SK-N-MC (cell line): ENCODE measurements at places on chromosomes 3 and 15.

DNA sequence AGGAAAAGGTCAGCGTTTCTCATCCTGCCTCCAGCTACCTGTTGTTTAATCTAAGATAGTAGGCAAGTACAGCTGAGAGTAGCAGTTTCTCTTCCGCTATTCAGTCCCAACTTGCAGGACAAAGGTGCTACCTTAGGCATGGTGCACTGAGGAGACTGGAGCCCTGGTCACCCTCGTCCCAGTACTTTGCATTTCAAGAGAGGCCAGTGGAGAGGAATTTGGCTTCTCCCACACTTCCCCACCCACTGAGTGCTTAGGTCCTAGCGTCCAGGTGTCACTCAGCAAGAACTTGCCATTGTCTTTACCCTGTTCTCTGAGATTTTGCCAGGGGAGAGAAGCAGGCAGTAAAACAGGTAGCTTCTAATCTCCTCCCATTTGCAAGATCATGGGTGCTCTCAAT, 12.5 kb upstream of the RPN1 start:
- DNase-seq: no peak

GRCh38 chr3:124826703-124827102, 60.5 kb downstream of the ITGB5 start:
- DNase-seq: no peak

DNA sequence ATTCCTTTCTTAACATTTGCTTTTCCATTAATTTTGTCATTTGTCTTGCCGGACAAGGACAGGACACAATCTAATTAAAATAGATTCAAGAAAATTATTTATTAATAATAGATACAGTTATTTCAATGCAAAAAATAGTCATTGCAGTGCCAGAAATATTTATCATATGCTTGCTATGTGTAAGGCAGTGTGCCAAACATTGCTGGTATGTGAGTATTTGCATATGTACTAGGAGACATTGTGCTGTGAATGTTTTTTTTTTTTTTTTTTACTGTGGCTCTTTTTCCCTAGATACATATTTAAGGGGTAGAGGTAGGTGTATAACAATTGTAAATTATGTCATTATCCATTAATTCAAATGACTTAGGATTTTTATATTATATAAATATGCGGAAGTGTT, 23.3 kb downstream of the SPRED1 start:
- no peak for DNase-seq

GRCh38 chr3:47259114-47259513, 23.5 kb downstream of the KIF9 start:
- DNase-seq: no peak

- no peak for DNase-seq
Observed at GRCh38 chr15:91526424-91526823, 327.1 kb upstream of the SLCO3A1 start.

- no peak for DNase-seq
Observed at GRCh38 chr3:160210799-160211221, 14.4 kb upstream of the C3orf80 start.

- no peak for DNase-seq
Observed at GRCh38 chr3:50126287-50127211, 28.6 kb upstream of the SEMA3F start.

- no peak for DNase-seq
Observed at GRCh38 chr3:160668454-160668853, 8.5 kb upstream of the ARL14 start.

DNA sequence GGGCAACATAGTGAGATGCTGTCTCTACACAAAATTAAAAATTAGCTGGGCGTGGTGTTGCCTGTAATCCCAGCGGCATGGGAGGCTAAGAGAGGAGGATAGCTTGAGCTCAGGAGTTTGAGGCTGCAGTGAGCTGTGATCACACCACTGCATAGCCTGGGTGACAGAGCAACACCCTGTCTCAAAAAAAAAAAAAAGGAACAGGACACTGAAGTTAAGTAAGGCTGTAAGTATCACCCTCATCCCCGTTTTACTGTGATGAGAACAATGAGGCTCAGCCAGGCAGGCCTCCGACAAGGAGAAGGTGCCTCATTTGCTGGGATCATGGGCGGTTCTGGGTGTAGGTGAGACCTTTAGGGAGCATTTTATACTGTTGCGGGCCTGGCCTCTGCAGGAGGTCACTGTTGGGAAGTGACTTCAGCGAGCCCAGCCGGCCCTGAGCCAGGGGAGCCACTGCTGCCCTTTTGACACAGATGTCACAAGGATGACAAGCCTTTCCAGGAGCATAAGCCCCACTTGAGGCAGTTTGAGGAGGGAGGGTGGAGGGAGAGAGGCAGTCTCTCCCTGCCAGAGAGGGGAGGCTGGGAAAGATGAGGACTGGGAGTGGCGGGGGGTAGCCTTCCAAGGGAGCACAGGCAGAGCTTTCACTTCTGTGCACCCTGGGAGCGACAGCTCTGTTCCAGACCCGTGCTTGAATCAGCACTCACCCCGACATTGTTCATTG, 30.8 kb downstream of the IRAK2 start:
- DNase-seq: no peak

DNA sequence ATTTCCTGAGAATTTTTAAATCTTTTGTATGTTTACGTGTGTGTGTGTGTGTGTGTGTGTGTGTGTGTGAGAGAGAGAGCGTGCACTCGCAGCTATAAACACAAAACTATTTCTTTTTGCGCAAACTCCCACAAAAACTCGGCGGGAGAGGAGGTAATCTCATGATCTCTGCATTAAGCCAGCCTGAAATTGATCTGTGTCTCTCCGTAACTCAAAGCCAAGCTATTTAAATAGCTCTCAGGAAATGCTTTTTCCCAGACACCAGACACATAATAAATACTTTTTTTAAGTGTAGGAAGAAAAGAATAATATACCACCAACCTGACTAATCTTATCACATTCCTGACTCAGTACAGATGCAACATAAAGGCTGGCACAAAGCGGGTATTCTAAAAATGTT, 226.8 kb downstream of the MAGI1 start:
- DNase-seq: no peak

- no peak for DNase-seq
Observed at GRCh38 chr3:79497447-79498111, 270.2 kb downstream of the ROBO1 start.

DNA sequence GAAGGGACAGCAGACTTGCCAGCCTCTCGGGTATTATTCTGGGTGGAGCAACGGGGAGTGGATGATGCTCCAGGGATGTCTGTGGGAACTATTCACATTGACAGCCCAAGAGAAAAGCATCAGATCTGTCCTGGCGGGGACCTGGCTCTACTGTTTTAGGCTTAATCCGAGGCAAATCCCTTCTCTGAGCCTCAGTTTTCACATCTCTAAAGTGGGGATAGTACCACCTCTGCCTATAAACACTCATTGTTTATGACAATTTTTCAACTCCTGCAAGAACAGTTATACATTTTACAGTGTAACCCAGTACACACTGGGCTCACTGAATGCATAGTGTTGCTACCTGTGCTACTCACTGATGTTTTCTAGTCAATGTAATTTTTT, 9.3 kb downstream of the PDIA5 start:
- DNase-seq: no peak

DNA sequence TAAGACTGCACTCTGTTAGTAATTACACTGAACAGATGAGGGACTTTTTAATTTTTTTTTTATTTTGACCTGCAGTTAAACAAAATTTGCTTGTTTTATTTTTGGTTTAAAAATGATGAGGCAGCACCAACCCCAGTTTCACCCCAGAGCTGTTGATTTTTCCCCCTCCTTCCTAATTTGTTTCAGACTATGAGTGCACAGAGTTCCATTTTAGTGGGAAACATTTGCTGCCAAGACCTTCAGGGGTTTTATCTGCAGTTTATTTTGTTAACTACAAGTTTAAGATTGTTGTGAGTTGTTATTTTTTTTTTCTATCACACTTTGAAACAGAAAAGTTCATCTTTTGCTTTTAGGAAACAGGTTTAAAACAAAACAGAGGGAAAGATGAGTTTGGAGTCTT, 455.9 kb upstream of the NR2F2 start:
- DNase-seq: no peak

- no peak for DNase-seq
Observed at GRCh38 chr15:62931650-62932049, 110.9 kb upstream of the TPM1 start.

- no peak for DNase-seq
Observed at GRCh38 chr3:17038141-17038540, 153.4 kb downstream of the PLCL2 start.

GRCh38 chr3:10226293-10226692, 22.0 kb upstream of the TATDN2 start:
- no peak for DNase-seq

GRCh38 chr3:53795176-53795575, 51.0 kb downstream of the CHDH start:
- DNase-seq: no peak

DNA sequence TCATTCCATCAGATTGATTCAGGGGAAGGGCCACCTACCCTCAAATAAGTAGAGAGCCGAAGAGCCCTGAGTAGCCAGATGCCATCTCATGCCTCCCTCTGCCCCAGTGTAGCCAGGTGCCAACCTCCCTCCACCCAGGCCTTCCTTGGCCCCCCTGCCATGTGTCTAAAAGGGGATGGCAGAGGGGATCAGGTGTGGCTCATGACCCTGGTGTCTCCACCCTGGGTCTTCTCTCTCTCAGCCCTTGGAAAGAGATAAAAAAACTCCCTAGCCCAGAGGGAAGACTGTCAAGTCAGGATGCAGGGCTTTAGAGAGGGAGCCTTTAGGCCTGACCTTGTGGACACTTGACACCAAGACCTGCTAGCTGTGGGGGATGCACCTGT, 5.2 kb downstream of the GRM2 start:
- DNase-seq: no peak

DNA sequence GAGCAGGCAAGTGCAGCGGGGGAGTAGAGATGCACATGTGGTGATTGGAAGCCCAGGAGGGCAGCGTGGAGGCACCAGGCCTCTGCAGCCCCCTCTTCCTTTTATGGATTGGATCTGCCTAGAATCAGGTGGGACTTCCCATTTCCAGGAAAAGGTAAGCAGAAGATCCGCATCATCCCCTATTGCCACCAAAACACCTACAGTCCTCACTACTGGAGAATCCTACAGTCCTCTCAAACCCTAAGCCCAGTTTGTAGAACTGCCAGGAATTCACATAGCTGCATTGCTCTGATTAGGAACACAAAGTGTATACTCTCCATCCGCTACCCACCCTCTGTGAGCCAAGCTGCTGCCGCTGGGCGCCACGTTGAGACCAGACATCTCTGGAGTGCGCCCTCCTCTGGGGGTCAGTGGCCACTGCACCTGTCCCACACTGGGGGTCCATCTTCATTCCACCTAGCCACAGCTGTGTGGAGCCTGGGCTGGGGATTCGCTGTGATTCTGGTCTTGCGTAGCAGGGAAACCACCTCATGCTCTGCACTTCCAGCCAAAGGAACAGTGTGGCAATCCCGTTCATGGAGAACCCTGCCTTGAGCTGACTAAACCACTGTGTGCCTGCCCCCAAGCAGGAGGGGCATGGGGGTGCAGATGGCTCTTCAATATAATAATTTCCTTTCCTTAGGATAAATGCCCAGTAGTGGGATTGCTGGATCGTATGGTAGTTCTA, 88.9 kb upstream of the PTX3 start:
- no peak for DNase-seq

GRCh38 chr3:195003006-195003892, 267.7 kb downstream of the XXYLT1 start:
- DNase-seq: peak; percentile 68
